Hippocampal formation (tissue), 2 donors: ENCODE measurements at places on chromosomes 2 and 18.

- no peak for DNase-seq
These were observed 520.6 kb downstream of the TNS1 start for GRCh38 chr2:217482056-217482710.

GRCh38 chr2:50391556-50391955 is 640.4 kb downstream of the NRXN1 start:
- DNase-seq = no peak

DNA sequence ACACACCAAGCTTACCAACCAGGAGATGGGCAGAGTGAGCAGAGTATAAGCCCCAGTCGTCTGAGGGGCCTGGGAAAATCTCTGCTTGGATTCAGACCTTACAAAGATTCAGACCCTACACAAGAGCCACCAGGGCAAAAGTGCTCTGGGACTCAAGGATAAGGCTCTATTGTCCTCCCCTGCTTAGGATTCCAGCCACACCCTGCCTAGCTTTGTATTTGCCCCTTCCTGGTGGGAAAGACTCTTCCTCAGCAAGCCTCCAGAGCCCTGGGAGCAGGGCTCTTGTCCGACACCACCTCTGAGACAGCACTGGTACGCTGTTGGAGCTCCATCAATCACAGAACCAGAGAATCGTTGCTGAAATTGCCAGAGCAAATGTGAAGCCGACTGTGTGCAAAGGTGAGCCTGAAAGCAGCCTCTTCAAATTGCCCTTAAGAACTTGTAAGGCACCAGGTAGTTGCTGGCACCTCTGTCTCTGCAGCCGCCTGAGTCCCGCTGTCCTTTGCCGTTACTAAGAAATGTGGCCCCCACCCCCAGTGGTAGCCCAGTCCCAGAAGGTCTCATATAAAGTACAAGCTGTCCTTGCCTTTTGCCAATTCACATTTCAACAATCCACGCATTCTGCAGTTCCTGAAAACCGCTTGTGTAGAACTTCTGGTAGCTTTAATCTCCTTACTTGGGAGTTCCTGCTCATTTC is 148.7 kb downstream of the CTIF start:
- no peak for DNase-seq

- DNase-seq = no peak
These were observed 96.7 kb upstream of the CDH20 start for GRCh38 chr18:61236356-61237057.

DNA sequence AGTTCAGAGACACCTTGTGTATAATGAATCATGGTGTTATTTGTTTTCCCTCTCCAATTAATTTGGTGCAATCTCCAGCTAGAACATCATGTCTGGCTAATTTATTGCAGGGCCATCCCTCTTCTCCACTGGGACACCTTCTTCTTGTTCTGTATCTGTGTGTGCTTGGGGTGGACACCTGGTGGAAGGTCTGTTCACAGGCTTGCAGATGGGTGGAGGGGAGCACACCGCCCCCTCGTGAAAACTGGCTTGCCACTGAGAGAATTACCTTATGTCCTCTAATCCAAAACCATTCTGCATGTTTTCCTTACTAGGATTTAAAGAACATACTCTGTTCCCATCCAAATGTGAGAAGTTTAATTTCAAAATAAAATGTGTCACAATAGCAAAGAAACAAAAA is 1160.4 kb upstream of the ZEB2 start:
- DNase-seq = no peak

- no peak for DNase-seq
These were observed 9.9 kb downstream of the DNMT3A start for GRCh38 chr2:25331686-25332365.

GRCh38 chr2:127261804-127262406 is 32.0 kb downstream of the ERCC3 start:
- no peak for DNase-seq

- DNase-seq = no peak
These were observed 101.5 kb downstream of the SGPP2 start for GRCh38 chr2:222525811-222526210.

DNA sequence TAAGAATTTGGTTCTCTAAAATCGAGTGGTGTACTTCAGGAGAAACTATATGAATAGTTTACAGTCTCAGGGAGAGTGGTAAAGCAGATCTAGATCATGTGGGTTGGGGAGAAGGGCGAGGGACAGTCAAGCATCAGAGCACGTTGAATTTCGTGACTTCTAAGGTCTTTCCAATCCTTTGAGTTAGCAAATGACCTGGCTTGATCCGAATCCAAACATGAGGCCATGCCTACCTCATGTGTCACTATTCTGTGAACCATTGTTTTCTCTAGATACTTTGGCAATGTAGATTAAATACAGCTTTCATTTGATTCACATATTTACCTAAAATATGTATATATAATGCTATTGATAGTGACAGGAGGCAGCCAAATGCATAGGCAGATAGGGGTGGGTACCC is 674.9 kb downstream of the NYAP2 start:
- DNase-seq = no peak

DNA sequence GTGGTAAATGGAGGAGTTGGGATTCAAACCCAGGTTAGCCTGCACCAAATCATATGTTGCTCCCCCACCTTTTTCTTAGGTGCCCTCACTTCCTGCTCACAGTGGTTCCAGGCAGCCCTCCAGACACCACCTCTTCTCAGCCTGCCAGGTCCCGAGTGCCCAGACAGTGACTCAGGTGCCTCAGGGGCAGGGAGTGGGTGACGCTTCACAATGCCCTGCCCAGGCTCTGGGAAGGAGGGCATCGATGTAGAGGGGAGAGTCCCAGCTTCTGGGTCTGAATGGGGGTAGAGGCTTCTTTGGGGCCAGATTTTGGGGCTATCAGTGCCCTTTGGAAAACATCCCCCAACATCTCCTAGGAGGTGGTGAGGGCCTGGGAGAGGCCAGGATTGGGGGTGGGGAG is 5.2 kb upstream of the DNAJB2 start:
- no peak for DNase-seq

- no peak for DNase-seq
These were observed 6.7 kb upstream of the COMMD1 start for GRCh38 chr2:61898810-61899209.

GRCh38 chr18:36089001-36089400 is 21.6 kb upstream of the RPRD1A start:
- DNase-seq = no peak
